Kidney capillary endothelial cell (primary cell): ENCODE measurements at places on chromosomes 11 and 22.

GRCh38 chr11:124748481-124749343, 3.3 kb downstream of the VSIG2 start:
- DNase-seq, result peak; percentile 96

- no peak for DNase-seq
Observed at GRCh38 chr11:125688066-125688465, 7.4 kb upstream of the ACRV1 start.

GRCh38 chr11:105074166-105074530, 29.0 kb upstream of the CARD16 start:
- no peak for DNase-seq

- no peak for DNase-seq
Observed at GRCh38 chr11:35330156-35330889, 89.0 kb downstream of the SLC1A2 start.

DNA sequence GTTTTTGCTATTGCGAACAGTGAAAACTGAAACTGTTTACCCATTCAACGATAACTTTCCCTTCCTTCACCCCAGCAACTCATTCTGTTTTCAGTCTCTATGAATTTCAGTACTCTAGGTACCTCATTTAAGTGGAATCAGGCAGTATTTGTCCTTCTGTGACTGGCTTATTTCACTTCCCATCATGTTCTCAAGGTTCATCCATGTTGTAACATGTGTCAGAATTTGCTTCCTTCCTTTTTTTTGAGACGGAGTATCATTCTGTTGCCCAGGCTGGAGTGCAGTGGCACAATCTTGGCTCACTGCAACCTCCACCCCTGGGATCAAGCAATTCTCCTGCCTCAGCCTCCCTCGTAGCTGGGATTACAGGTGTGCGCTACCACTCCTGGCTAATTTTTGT, 23.7 kb downstream of the HTR3B start:
- no peak for DNase-seq

- no peak for DNase-seq
Observed at GRCh38 chr11:77677138-77677537, 39.5 kb upstream of the CLNS1A start.

DNA sequence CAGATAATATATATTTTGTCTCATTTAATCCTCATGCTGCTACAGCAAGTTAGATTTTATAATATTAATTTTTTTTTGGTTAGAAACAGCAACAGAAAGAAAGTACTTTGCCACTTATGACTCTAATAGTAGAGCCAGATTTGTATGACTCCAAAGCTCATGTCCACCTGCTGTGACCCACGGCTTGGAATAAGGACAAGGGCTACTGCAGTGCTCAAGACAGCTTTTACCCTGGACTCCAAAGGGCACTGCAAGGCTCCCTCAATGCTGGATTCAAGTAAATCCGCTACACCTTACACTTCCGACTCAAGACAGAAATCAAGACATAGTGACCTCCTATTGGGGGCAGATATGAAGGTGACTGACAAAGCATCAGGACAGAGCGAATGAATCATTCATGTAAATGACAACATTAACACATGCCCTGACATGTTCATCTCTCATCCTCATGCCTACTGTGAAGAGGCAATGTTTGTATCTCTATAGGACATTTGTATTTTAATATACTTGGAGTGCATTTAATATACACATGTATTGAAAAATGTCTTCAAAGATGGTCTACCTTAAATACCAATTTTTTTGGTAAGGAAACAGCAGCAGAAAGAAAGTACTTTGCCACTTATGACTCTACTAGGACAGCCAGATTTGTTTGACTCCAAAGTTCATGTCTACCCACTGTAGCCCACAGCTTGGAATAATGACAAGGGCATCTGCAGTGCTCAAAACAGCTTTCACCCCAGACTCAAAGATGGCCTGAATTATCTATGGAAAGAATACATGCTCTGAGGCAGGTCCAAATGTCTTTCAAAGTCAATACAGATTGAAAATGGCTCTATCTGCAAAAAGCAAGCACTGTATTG, 375.6 kb upstream of the CCDC90B start:
- no peak for DNase-seq

GRCh38 chr11:96301818-96302217, 41.2 kb downstream of the MAML2 start:
- DNase-seq, result no peak

DNA sequence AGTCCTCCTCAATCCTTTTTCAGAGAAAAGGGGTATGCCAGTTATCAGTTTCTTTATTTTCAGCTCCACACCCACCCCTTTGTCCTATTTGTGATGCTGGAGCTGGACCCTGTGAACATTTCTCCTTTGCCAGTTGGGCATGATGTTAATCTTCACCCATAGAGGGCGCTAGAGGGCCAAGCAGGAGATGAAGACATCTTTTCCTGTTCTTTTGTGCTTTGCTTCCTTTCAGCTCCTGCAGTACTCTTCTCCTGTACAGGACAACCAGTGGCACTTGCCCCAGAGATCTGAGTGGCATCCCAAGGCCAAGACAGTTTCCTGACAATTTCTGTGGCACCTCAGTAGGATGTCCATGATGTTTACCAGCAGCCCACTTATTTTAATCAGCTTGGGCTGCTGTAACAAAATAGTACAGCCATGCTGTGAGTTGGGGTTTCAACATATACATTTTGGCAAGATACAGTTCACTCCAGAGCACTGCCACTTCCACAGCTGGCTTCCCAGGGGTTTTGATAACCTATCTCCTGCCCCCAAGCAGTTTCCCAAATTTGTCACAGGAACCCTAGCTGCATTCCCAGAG, 4.6 kb downstream of the SAA2 start:
- DNase-seq, result peak; percentile 68

DNA sequence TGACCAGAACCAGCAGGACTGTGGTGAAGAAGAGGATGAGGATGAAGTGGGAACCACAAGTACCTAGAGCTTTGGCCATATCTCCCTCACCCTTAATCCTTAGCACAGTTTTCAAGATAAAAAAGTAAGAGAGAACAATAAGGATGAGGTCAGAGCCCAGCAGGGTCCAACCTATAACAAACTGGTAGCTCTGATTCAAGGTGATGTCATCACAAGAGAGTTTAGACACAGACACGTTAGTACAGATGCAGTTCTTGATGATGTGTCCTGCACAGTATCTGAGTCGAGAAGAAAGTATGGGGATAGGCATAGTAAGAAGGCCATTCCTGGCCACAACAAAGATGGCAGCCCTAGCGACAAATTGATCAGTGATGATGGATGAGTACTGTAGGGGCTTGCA, 586 bp downstream of the OR56A5 start:
- DNase-seq, result no peak

DNA sequence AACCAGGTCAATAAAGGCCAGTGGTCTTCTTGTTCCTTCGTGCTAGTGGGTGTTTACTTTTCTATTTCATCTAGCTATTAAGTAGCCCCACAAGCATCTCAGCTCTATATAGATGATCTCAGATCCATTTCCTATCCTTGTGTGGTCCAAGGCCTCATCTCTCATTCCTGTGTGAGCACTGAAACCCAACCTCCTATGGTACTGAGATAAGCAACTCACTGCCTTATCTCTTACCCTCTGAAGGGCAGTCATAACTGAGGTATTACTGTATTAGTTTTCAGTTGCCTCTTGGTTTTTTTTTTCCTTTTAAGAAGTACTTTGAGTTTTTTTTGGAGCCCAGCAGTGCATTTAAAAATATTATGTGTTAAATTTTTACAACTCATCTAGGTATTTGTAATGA, 28.3 kb downstream of the ACER3 start:
- DNase-seq, result no peak

- DNase-seq, result no peak
Observed at GRCh38 chr11:83471831-83472727, 185.9 kb upstream of the CCDC90B start.

DNA sequence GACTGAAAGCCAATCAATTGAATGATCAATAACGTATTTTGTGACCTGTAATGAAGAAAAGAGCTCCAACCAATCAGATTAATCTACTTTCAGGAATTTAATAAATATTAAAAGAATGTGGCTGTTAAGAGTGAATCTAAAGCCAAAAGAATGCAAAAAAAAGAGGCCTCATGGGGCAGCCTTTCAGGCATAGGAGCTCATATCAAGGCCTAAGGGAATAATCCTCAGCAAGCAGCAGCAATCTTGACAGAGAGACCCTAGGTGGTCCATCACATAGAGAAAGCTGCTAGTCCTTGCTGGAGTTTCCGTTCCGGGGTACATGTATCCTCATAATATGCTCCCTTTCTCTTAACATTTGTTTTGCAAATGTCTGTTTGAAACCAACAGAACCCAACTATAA, 313.1 kb upstream of the PITPNB start:
- DNase-seq, result no peak

- DNase-seq, result no peak
Observed at GRCh38 chr11:278001-278951, at the start of gene NLRP6. Gene NLRP6 (plus strand): TSS chr11:278407. CDS start chr11:278570, 163 bp downstream.

DNA sequence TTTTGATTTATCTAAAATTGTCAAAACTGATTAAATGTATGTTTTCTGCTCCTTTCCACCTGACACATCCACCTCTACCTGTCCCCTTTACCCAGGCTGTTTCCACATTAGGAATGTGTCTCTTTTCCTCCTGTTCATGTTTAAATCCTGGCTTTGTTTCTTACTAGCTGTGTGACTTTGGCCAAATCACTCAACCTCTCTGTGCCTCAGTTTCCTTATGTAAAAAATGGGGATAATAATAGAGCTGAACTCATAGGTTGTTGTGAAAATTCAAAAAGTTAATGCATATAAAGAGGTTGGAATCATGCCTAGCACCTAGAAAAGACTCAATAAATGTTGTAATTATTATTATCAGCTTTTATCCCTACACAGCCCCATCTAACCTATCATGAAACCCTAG, 136.8 kb downstream of the NXPE2 start:
- DNase-seq, result no peak

GRCh38 chr11:94727819-94728218, 40.3 kb upstream of the AMOTL1 start:
- no peak for DNase-seq

DNA sequence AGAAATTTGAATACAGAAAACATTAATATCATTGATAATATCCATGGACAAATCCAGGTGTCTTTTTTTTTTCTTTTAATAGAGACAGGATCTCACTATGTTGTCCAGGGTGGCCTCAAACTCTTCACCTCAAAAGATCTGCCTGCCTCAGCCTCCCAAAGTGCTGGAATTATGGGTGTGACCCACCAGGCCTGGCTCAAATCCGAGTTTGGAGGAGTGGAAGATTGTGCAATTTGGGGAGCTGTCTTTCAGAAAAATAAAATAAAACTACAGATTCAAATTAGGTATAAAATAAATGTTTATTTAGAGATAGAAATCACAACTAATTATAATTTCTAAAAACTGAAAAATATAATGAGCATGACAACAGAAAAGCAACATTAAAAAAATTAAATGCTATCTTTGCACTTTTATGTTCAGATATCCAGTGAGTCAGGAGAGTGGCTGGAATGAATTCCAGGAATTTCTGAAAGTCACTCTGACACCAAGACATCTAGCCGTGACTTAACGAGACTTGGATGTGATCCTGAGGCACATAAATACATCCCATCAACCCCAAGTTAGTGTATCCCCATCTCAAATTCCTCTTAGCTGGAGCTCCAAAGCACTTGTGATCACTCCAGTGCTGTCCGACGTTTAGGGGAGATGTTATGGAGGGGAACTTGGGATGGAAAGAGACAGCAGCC, 128.6 kb upstream of the THY1 start:
- DNase-seq, result no peak

DNA sequence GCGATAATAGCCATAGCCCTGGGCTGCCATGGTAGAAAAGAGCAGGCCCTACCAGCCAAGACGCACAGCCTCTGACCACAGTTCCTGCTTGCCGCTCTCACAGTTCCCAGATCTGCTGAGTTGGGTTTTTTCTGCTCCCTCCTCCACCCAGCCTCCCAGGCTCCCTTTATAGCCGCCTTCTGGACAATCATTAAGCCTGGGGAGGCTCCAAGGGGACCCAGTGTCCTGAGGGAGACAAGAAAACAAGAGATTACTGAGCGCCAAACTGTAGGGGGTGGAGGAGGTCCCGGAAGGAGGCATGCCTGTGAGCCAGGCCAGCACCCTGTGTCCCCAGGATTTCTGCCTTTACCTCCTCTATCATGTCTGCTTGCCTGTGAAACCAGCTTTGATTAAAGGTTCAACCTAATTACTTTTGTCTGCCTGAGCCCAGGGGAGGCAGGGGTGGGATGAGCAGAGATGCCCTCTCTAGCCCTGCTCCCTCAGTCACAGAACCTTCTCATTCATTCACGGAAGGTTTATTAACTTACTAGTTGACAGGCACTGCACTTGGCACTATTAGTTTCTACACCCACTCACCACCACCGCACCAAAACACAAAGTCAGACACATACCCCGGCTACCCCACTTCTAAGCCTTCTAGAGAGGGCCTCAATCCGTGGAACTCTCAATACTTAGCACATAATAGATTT, 1.2 kb downstream of the SLC37A4 start:
- no peak for DNase-seq

DNA sequence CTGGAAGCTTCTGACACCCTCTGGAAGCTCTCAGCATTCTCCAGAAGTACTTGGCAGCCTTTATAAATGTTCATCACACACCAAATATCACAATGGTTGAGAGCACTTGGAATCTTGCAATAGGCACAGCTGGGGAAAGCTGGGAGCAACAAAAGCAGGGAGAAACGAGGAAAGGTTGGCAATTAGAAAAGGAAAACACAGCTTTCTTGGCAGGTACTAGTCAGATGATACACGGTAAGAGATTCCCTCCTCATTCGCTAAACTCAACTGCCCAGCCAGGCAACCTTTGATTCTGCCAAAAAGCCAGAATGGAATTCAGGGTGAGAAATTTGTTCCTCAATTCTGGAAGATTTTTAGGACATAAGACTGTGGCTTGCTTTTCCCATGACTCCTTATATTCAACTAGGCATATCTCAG, 576.9 kb upstream of the ANO5 start:
- no peak for DNase-seq

DNA sequence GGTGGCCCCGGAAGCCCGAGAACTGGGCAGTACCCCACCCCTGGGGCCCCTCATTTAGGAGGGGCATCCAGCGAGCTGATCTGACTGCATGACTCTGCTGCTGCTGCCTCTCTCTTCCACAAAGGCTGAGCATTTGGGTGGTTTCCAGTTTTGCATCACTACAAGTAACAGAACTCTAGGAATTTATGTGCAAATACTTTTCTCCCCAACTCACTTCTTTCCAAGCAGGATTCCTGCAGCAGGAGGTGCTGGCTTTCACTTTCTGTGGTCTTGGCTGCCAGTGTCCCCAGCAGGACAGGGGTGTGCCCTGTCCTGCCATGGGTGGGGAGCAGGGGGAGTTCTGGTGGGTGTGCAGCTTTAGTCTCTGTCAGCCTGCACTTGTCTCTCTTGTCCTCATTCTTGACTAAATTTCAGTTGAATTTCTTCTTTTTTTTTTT, 21.2 kb downstream of the UPB1 start:
- no peak for DNase-seq

GRCh38 chr11:130128626-130129025, 31.0 kb upstream of the ST14 start:
- no peak for DNase-seq

GRCh38 chr11:81098471-81098870, 1635.2 kb downstream of the FAM181B start:
- DNase-seq, result no peak

- DNase-seq, result peak; percentile 88
Observed at GRCh38 chr11:72040491-72041363, 39.6 kb downstream of the NUMA1 start.

GRCh38 chr22:24355574-24355973, 71.8 kb upstream of the ADORA2A start:
- no peak for DNase-seq

- DNase-seq, result no peak
Observed at GRCh38 chr11:12942157-12942556, 67.0 kb upstream of the RASSF10 start.

- no peak for DNase-seq
Observed at GRCh38 chr11:63908631-63909401, 8.1 kb downstream of the RCOR2 start.
